ENCODE measurements at places on chromosomes 7 and 10.

GRCh38 chr7:17493446-17493845 is 195.0 kb downstream of the AHR start:
- no peak for DNase-seq

- DNase-seq: no peak
Measured at GRCh38 chr7:106417273-106417902, 132.6 kb upstream of the NAMPT start.

GRCh38 chr10:63940277-63940922 is 419.2 kb downstream of the REEP3 start:
- DNase-seq: no peak

DNA sequence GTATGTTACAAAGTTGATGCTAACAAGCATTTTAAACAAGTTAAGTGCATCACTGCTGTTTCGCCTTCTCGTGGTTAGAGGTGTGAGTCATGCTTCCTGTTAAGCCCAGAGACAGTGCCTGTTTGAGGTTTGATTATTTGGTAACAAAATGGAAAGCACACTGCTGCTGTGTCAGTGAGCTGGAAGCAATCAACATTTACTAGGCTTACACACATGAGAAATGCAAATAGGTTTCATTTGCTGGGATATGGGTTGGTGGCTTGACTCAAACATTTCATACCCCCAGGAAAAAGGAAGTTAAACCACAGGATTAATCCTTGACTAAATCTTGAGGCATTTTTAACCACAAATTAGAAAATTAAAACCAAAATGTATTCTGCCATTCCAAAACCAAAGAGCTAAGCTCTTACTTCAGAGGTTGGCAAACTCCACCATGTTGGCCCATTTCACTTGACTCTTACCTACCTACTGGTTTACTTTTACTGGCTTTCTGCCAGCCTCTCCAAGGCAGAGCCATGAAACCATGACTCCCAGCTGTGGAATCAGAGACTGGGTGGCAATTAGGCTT is 139.2 kb downstream of the ETV1 start:
- DNase-seq: no peak

DNA sequence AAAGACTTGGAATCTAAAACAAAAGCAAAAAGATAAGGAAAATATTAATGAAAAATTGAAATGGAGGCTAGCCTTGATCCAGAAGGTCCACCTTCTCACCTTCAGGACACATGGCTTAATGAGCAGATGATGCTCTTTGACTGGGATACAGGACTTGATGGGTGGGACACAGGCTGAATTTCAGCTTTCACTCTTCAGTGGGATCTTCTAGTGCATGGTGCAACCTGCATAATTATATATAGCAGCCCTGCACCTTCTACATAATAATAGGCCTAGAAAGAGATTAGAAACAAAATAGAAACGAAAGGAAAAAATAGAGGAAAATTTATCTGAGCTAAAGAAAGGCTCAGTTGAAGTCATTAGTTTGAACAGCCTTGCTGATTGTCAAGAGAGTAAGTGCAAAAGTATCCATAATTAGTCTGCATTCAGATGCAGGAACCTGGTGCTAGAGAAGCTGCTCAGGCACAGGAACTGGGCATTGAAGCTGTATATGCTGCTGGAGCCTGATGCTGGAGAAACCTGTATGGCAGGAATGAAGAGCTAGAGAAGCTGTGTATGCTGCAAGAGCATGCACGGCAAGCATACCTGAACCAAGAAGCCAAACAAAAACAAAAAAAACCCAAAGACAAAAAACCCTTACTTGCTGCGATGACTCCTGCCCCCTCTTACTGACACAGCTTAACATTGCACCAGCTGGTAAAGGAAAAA is 19.4 kb downstream of the MKLN1 start:
- no peak for DNase-seq

DNA sequence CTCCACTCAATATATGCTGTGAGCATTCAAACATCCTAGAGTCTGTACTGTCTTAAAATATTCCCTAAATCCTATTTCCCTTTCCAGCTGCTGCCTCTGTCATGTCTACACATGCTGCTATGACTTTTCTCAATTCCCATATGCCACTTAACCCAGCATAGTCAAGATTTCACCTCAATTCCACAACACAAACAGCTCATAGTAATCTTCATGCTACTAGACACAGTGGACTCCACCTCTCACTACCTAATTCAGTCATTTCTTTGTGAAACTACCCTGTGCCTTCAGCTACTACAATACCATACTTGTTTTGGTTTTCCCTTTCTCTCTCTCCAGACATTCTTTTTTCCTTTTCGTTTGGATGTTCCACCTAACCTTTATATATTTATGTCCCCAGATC is 45.5 kb downstream of the GSAP start:
- DNase-seq: no peak

DNA sequence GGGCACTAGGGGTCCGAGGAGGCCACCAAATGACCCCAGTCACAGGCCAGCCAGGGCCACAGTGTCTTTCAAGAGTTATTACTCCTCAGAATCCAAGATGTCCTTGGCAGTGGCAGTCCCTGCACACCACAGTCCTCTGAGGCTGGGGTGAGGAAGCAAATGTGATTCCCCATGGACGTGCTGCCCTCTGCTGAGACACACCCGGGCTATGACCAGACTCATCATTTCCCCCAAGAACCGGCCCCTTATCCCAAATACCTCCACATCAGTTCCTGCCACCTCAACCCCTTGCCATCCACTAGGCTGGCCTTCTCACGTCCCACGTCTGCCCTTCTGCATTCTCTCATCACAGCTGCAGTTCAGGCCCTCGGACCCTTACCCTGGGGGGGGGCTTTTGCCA is 5.0 kb downstream of the PRKAG2 start:
- DNase-seq: no peak

GRCh38 chr7:373818-374705 is 84.1 kb downstream of the FOXL3 start:
- DNase-seq: no peak

GRCh38 chr10:84567133-84567532 is 238.7 kb downstream of the CCSER2 start:
- DNase-seq: no peak

GRCh38 chr7:23700046-23700445 is 10.0 kb upstream of the STK31 start:
- no peak for DNase-seq

DNA sequence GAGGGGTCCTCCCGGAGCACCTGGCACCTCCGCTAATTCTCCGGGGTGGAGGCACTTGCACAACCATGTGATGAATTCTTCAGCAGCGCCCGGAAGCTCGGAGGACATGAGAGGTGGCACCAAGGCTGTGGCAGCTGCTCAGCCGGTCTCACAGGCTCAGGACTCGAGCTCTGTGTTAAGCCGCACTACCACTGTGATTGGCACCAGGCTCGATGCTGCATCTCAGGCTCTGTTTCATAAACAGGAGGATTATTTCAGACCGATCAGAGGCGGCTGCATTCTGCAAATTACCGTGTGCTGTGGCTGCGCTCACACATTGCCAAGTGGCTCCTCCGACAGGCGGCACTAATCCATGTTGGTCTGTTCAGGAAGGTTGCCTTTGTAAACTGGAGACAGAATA is 495.2 kb downstream of the DNAJB6 start:
- no peak for DNase-seq

GRCh38 chr7:155360495-155361345 is 63.0 kb downstream of the INSIG1 start:
- no peak for DNase-seq

DNA sequence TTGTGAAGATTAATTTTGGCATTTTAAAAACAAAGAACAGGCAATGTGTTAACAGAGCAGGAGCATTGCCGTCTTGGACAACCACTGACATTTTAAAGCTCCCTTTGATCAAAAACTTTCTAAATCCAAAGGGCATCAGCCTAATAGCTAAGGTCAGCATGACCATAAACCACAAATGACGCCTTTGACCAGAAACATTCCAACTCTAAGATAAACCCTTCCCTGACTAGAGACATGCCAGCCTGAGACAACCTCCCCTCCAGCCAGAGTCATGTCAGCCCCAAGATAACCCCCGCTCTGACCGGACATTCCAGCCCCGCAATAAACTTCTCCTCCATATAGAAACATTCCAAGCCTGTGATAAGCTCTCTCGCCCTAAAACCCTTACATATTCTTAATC is 949.4 kb upstream of the POT1 start:
- no peak for DNase-seq

DNA sequence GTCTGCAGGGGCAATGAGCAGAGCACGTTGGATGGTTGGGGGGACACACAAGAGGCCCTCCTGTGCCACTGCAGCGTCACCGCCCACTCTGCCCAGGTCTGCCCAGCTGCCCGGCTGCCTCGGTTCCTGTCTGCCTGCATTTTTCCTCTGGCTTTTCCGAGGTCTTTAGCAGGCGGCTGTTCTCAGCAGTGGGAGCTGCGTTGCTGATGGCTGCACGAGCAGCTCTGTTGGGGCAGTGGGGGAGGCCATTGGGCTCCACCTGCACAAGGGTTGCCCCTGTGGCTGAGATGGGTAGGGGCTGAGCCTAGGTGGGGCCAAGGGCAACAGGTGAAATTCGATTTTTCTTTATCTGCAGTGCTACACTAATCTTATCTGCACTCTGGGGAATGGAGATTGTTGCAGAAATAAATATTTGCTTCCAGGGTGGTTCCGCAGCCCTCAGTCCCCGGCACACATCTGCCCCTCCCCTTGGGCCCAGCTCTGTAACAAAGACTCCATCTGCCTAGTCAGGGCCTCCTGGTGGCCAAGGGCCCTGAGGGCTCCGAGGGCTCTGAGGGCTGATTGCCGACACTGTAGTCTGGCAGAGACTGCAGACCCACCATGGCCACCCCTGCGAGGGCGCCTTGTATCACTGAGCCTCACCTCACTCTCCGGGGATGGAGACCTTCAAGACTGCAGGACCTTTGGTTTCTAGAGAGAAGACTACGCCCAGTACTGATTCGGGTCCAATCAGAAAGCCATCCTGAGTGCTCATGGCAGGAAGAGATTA is 141.7 kb upstream of the SHH start:
- DNase-seq: no peak

DNA sequence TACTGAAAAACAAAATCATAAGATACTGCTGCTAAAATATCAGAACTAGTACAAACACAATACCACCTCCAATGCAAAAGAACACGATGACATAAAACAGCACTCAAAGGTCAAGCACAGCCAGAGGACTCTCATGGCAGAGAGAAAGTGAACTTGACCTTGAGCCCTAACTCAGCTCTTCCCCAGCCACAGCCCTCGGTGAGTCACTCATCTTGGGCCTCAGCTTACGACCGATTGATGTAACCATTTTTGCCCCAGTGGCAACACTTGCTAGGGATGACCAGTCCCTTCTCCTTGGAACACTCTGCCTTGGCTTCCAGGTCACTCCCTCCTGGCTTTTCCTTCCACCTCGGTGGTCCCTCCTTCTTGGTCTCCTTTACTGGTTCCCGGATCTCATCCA is 77.8 kb downstream of the JAZF1 start:
- no peak for DNase-seq

DNA sequence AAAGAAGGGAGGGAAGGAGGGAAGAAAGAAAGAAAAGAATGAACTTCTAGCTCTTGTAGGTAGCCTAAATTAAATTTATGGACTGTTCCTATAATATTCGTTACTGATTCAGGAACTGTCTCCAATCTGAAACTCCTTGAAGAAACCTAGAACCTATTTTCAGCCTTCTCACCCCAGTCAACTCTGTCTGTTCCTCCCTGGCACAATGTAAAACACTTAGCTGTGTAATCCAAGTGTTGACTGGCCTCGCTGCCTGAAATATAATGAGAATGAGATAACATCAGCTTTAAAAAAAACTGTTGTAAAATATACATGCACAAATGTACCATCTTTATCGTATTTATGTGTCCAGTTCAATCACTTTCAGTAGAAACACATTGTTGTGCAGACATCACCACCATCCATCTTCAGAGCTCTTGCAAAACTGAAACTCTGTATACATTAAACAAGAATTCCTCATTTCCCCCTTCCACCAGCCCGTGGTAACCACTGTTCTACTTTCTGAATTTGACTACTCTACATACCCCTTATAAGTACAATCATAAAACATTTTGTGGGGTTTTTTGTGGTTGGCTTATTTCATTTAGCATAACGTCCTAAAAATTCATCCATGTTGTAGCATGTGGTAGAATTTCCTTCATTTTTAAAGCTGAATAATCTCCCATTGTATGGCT is 6.3 kb upstream of the C7orf33 start:
- DNase-seq: no peak

- no peak for DNase-seq
Measured at GRCh38 chr10:27612551-27613035, 108.5 kb downstream of the RAB18 start.

DNA sequence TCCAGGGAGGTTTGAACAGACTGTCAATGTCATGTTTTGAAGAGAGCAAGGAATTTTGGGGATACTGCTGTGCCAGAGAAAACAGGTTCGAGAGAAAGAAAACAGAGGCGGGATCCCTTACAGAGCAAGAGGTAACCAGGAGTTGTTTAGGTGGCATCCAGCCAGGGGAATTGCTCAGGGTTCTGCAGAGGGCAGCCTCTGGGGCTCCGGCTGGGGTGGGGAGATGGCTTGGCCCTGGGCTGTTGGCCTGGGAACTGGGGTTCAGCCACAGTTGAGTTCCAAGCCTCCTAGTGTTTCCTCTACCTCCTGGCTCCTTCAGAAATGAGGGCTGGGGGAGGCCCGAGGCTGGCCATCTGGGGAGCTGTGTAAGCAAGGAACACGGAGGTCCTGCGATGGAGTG is 68.0 kb downstream of the CAMK1D start:
- no peak for DNase-seq
